Amniotic epithelial cell (primary cell): ENCODE measurements at places on chromosomes 3 and 15.

- DNase-seq = no peak
Measured at GRCh38 chr3:17752876-17753631, 10.6 kb upstream of the TBC1D5 start.

- DNase-seq = peak; percentile 97
Measured at GRCh38 chr3:86948822-86949221, 42.1 kb downstream of the VGLL3 start.

DNA sequence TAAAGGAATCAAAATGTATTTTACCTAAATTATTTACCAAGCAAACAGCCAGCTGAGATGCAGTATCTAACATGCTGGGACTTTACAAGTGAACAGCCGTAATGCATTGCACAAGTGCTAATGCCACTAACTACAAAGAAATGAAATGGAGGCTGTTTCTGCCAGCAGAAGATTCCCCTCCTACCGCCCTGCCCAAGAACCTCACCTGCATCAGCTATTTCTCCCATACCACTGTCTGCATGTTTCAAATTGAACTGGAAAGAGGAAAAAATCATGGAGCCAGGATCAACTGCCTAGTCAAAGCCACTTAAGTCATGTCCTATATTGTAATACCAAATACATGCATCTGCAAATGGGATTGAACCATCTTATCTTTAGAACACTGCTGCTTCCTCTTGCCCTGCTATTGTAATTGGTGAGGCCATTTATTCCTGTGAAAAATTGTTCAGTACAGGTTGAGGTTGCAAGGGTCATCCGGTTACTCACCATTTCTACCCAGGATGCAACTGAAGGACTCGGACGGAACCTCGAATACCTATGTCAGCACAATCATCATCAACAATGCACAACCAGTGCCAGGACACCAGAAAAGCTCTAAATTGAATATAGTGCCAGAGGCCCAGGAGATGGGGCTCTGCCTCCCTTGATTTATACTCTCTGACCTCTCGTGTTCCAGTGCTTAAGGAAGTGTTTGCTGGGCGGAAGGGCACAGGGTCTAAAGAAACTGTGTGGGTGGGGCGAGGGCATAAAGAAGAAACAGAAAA is 27.5 kb downstream of the ANXA2 start:
- peak; percentile 77 for DNase-seq

DNA sequence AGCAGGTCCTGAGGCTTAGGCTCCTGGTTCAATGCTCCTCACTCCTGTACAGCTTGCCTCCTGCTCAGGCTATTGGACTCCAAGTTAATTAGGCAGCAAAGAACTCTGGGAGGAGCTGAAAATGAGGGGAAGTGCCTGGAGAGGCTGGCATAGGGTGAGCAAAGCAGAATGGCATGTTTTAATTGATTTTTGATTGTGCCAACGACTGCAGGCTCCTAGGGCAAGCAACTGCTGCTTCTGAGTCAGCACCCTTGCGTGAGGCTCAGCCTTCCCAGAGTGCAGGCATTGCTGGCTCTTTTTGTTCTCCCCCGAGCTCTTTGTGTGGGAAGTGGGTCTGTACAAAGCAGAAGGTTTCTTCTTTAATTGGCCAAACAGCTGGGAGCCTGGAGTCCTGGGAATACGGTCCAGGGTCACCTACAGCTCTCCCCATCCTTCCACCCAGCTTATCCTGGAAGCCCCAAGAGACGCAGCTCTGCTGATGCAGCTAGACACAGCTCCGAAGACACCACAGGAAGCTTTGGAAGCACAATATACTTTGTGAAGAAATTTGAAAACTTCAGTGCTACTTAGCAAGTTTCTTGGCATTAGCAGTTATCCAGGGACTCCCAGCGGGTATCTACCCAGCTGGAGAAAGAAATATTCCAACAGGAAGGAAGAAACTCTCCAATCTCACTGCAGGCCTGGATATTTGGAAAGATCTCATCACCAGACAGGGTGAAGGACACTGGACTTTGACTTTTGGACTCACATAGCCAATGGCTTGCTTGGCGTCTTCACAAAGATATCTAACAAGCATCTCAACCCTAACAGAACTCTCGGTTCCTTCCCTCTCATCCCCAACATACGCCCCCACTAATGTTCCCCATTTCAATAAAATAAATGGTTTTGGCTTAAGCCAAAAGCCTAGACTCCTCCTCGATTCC is 76.8 kb downstream of the BDH1 start:
- no peak for DNase-seq

GRCh38 chr15:43881944-43882343 is 55.1 kb downstream of the WDR76 start:
- no peak for DNase-seq

GRCh38 chr3:99915906-99916432 is 98.3 kb downstream of the CMSS1 start:
- DNase-seq = no peak

GRCh38 chr15:99956820-99957641 is 223.8 kb upstream of the LYSMD4 start:
- no peak for DNase-seq

DNA sequence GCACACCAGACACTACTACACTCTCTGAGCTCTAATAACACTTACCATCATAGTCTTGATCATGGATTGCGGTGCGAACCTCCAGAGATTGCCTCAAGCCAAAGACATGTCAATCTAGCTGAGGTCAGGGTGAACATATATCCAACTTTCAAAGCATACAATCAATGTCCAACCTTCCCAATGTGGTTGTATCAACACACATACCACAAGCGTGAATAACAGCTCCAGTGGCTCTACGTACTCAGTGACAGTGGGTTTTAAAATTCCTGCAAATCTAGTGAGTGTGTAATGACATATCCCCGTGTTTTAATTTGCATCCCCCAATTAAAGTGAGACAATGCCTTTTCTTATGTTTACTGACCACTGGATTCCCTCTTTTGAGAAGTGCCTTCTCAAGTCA is 29.6 kb downstream of the SFMBT1 start:
- DNase-seq = no peak

- DNase-seq = no peak
Measured at GRCh38 chr3:129598000-129598381, 8.5 kb downstream of the PLXND1 start.

- DNase-seq = no peak
Measured at GRCh38 chr15:70164156-70164900, 66.6 kb upstream of the TLE3 start.

DNA sequence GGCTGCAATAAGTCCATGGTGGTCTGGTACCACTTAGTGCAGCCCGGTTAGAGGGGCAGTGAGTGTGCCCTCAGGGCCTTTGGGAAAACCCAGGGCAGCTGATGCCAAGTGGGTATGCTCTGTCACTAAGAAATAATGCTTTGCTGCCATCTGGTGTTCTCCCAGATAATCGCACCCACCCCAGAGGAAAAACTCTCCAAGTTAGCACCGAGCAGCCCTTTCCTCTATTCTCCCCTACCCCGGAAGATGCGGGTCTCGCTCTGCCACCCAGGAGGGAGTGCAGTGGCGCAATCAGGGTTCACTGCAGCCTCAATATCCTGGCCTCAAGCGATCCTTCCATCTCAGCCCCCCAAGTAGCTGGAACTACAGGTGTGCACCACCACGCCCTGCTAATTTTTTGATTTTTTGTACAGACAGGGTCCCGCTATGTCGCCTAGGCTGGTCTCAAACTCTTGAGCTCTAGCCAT is 21.3 kb upstream of the DAPK2 start:
- DNase-seq = peak; percentile 45

GRCh38 chr3:104907507-104907906 is 459.2 kb upstream of the ALCAM start:
- peak; percentile 70 for DNase-seq

DNA sequence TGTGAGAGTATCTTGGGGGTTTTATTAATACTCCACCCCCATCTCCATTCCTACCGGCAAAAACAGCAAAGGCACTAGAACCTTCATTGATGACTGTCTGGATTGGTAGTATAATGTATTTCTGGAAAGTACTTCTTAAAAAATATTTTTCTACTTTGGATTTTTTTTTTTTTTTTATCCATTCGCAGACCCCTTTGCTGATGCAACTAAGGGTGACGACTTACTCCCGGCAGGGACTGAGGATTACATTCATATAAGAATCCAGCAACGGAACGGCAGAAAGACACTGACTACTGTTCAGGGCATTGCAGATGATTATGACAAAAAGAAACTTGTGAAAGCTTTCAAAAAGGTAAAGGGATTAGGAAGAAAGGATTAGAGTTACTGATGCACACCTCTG is 1.2 kb downstream of the EIF1B start:
- DNase-seq = peak; percentile 38

GRCh38 chr3:154571553-154572226 is 141.7 kb upstream of the GPR149 start:
- no peak for DNase-seq

GRCh38 chr3:192082730-192083660 is 622.0 kb downstream of the PYDC2 start:
- DNase-seq = no peak

DNA sequence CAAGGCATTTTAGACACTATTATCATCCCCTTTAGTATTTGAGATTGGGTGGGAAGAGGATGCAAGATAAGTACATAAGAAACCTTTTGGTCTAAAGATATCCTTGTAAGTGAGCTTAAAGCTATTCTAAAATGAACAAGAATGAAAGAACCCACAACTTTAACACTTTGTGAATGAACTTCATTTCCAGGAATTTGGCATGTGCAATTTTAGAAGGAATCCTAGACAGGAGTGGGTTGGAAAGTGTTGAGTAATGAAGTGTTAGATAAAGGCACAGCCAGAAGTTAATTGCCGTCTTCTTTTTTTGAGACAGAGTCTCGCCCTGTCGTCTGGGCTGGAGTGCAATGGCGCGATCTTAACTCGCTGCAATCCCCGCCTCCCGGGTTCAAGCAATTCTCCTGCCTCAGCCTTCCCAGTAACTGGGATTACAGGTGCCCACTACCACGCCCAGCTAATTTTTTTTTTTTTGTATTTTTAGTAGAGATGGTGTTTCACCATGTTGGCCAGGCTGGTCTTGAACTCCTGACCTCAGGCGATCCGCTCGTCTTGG is 13.2 kb upstream of the TEX9 start:
- DNase-seq = no peak

GRCh38 chr15:50909010-50909317 is 481 bp downstream of the AP4E1 start:
- peak; percentile 46 for DNase-seq

DNA sequence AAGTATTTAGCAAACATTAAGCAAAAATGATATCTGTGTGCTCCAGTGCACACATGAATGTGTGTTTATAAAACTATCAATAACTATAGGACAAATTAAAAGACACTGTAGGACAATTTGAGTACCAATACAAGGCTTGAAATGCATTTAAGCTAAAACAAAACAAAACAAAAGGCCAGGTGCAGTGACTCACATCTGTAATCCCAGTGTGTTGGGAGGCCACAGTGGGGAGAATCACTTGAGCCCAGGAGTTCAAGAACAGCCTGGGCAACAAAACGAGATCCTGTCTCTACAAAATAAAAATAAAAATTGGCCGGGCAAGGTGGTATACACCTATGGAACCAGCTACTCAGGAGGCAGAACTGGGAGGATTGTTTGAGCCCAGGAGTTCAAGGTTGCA is 50.7 kb downstream of the CSNK1G1 start:
- DNase-seq = peak; percentile 13

DNA sequence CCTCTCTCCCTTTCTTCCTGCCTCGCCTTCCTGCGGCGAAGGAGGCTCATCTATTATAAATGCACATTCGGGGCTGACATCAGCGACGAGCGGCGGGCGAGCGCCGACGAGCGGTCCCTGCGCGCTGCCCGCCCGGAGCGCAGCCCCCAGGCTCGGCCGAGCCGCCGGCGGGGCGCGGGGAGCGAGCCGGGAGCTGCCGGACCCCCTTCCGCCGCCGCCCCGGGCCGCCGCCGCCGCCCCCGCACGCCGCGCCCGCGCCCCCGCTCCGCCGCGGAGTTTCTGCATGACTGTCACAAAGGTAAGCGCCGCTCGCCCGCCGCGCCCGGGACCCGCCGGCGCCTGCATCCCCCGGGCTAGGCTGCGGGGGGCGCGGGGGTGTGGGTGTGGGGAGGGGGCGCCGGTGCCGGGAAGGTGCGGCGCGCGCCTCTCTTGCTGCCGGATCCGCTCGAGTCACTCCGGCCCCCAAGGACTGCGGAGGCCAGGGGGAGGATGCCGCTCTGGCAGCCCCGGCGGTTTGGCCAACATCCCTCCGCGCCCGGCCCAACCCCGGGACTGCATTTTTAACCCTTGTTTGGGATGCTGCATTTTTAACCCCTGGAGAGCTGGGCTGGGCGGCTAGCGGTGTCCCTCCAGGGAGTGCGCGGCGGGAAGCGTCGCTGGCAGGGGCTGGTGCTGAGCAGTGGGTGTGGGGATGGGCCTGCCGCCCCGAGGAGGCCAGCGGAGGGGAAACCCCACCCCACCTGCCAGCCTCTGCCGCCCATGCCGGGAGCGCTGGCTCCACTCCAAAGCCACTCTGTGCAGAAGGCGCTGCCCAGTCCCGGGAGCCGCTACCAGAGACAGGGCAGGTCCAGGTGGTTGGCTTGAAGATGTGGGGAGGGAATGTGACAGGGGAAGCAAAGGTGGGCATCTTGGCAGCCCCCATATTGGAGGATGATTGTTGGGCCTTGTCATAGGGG is at the start of gene CORO2B:
Gene CORO2B (plus strand): TSS at position 14 of the 956 bp plus-strand sequence. CDS start 270 bp downstream, at position 284.
- DNase-seq = no peak

- no peak for DNase-seq
Measured at GRCh38 chr3:125212509-125213363, at the start of gene SLC12A8. Gene SLC12A8 (minus strand): TSS chr3:125212748. CDS start chr3:125211349, 1,399 bp downstream.

- DNase-seq = no peak
Measured at GRCh38 chr15:55496716-55497115, 11.3 kb downstream of the DNAAF4 start.

DNA sequence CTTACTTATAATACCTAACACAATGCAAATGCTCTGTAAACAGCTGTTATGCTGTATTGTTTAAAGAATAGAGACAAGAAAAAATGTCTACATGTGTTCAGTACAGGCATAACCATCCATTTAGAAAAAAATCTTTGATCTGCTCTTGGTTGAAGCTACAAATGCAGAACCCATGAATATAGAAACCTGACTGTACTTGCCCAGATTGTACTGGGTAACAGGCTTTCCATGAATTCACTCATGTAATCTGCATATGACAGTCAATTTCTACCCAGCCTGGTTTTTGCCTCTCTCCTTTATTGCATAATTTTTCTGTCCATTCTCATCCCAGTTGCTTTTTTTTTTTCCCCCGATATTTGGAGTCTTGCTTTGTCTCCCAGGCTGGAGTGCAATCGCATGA is 62.6 kb upstream of the ETV5 start:
- no peak for DNase-seq

DNA sequence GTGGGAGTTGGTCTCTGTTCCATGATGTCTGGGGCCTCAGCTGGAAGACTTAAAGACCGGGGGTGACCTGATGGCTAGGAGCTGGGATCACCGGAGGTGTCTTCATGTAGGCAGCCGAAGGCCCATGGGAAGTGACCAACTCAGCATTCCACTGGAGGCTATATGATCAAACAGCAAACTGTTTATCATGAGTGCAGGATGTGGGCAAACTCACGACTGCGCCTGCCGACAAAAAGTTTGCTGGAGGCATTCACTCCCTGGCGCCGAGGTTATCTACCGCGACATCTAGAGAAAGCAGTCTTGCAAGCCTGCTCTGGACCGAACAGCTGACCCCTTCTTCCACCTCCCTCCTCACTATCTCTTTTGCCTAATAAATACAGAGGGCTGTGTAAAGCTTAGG is 62.7 kb upstream of the NR2C2 start:
- no peak for DNase-seq

- no peak for DNase-seq
Measured at GRCh38 chr15:97114900-97115760, 784.6 kb downstream of the NR2F2 start.

- no peak for DNase-seq
Measured at GRCh38 chr15:45869034-45869668, 234.3 kb downstream of the SQOR start.
